Transverse colon (tissue), 4 donors: ENCODE measurements at places on chromosomes 7 and 10.

DNA sequence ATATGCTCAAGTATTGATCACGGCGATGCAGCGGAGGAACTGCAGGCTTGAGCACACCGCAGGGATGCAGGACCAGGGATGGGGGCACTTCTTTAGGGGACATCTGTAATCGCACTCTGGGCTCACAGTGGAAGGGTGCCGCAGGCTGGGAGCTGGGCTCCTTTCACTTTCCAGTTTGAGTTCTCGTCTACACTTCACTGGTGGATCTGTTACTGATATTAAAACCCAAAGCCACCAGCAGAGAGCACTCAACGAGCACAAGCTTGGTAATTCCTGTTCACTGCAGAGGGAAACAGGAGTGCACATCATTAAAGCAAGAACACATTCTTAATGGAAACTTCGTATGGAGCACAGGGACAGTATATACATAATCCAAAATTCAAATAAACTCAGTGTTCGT, 91.3 kb downstream of the PARD3 start:
- peak; percentile 47 for DNase-seq

DNA sequence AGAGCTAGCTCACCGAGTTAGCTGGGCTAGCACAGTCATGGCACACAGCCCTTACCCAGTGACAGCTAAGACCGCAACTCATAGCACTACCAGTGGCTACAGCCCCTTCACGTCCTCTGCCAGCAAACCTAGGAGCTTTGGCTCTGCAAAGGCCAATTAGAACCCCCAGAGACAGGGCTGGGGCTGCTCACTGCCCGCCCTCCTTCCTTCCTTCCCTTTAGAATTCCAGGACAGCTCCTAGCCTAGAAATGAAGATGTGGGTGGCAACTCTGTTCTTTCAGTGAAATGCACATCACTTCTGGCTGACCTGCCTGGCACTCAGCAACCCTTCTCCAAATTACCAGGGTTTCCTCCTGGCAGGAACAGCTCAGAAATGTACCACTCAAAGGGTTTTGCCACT, 99.9 kb downstream of the FAM53B start:
- DNase-seq: no peak

DNA sequence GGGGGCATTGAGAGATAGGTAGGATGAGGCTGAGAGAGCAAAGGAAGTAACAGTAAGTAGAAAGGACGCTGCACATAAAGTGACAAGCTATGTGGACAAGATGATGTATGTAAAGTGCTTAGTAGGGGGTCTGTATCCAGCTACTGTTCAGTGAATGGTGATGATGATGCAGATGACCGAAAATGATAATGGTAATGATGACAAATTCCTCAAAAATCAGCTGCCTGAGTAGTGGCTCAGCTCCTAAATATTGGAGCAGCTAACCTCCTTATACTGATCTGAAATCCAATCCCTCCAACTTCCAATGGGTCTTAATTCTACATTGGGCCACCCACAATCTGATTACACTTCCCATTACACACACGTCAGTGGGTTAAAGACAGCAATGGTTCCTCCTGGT, 27.1 kb upstream of the KCNMA1 start:
- no peak for DNase-seq

DNA sequence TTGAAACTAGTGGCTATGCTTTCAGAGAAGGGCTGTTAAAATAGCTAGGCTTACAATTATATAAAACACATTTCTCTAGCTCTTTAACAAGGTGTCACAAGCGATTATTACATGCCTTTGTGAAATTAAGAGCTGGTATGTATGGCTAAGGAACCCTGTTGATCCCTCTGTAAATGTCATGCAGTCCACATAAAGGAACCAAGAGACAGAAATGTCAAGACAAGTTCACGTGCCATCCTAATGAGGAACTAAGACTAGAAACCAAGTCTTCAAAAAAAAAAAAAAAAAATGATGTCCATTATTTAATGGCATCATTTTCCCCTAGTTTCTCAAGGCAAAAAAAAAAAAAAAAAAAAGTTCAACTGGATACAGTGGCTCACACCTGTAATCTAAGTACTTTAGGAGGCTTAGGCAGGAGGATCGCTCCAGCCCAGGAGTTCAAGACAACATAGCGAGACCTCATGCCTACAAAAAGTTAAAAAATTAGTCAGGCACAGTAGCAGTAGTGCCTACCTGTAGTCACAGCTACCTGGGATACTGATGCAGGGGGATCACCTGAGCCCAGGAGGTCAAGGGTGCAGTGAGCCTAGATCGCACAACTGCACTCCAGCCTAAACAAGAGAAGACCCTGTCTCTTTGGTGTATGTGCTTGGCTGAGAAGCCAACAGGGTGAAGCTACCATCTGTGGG, 63.4 kb downstream of the SRPK2 start:
- no peak for DNase-seq

GRCh38 chr10:80201608-80202141, 3.7 kb downstream of the ANXA11 start:
- DNase-seq: peak; percentile 58

DNA sequence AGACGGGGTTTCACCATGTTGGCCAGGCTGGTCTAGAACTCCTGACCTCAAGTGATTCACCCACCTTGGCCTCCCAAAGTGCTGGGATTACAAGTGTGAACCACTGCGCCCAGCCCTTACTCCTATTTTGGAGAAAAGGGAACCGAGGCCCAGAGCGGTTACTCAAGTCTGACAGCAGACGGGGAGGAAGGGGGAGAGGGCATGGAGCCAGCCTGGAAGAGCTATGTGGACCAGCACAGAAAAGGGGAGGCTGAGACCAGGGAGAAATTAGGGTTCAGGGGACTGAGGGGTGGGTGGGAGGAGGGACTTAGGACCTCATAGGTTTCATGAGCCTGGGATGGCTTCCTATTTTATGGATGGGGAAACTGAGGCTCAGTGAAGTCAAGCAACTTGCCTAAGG, 1.5 kb downstream of the SFRP5 start:
- no peak for DNase-seq

DNA sequence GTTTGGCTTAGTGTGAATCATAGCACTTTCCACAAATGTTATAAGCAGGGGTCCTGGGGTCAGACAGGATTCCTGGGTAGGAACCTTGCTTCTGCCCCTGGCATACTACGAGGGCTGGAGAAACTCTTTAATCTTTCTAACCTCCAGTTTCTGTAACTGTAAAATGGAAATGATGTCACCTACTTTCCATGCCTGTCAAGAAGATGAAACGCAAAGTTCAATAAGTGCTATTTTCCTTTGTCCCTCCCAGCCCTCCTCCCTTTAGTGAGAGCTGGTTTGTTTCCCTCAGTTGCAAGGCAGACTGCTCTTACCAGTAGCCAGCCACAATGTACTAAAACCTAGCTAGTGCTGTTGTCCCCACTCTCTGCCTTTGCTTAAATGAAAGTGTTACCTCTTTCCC, 117.1 kb upstream of the HPS1 start:
- no peak for DNase-seq

GRCh38 chr10:72175149-72175548, 40.7 kb upstream of the ANAPC16 start:
- no peak for DNase-seq

GRCh38 chr10:88117869-88118632, 254.6 kb downstream of the PTEN start:
- DNase-seq: no peak

- DNase-seq: no peak
Observed at GRCh38 chr7:87448388-87448787, 27.1 kb downstream of the ABCB4 start.

GRCh38 chr10:6642876-6643275, 62.8 kb upstream of the PRKCQ start:
- DNase-seq: no peak

GRCh38 chr10:94065362-94065761, 71.6 kb downstream of the PLCE1 start:
- DNase-seq: no peak

DNA sequence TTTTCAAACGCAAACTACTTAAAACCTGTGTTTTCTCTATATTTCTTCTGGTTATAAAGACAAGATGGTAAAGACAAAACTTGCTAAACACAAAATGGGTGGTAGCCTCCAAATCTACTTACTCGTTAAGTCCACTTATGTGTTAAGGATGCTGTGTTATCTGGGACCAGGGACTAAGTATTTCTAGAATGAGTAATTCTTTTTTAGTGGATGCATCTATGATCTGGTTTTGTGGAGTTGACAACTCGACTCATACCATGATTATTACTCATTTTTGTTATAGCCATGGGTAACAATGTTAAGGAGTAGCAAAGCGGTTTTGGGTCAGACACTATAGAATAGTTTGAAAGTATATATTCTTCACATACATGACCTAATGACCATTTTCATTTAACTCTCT, 239.5 kb upstream of the FOXP2 start:
- no peak for DNase-seq
